Left kidney (tissue), 8 donors: ENCODE measurements at places on chromosomes 16 and 17. TPM values are rescaled to one million over a fixed set of nuclear protein-coding genes. Genes with fewer than 3 reads are reported as not detected.

KCNJ2 gene
- 1.9 TPM for polyA plus RNA-seq

C16orf54 gene
- 0.32 TPM for polyA plus RNA-seq

CHST4 gene
- 0.55 TPM for polyA plus RNA-seq

ADAMTS18 gene
- 3.3 TPM for polyA plus RNA-seq

SOST gene
- 30.9 TPM for polyA plus RNA-seq

C1QBP gene
- 159 TPM for polyA plus RNA-seq

ACSM2A gene
- polyA plus RNA-seq = 88.7 TPM

GJC1 gene
- polyA plus RNA-seq = 30.3 TPM

IRX3 gene
- 20.1 TPM for polyA plus RNA-seq

TMIGD1 gene
- 0.78 TPM for polyA plus RNA-seq

- DNase-seq = no peak
Measured at GRCh38 chr16:53629607-53630312, 73.9 kb downstream of the RPGRIP1L start.

DNA sequence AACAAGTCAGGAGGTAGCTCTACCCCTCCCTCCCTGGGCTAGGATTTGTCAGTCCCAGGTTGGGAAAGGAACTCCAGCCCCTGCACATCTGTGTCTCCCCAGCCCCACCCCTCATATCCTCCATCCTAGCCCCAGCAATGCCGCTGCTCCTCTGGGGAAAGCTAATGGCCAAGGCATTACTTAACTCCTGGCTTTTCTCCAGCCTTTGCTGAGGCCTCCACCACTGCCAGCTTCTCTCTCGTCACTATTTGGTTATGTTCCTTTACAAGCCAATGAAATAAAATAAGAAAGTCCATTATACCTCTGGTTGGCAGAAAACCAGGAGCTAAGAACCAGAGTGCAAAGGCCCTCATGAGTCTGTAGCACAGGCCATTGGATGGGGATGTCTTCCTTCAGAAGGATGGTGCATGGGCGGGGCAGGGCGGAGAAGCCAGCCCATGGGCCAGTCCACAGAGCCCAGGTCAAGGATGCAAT is 171.0 kb downstream of the CCDC182 start:
- no peak for DNase-seq

- DNase-seq = no peak
Measured at GRCh38 chr17:75404731-75405364, 630 bp downstream of the GRB2 start.

DNA sequence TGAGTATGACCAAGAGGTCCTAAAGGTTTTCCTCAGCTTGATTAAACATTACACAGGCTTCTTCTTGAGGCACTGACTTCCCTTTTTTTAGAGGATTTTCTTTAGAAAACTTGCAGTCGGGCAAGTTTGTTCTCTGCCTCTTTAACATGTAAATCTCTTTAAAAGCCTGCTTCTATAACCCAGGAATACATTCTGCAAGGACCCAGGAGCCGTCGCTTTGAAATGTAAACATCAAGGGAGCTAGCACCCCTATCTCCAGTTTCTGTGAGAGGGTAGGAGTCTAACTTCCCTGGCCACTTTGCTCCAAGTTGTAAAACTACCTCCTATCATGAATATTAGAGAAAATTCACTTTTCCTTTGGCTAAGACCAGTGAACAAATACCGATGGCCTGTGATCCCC is 201.5 kb upstream of the CPHXL start:
- DNase-seq = no peak

DNA sequence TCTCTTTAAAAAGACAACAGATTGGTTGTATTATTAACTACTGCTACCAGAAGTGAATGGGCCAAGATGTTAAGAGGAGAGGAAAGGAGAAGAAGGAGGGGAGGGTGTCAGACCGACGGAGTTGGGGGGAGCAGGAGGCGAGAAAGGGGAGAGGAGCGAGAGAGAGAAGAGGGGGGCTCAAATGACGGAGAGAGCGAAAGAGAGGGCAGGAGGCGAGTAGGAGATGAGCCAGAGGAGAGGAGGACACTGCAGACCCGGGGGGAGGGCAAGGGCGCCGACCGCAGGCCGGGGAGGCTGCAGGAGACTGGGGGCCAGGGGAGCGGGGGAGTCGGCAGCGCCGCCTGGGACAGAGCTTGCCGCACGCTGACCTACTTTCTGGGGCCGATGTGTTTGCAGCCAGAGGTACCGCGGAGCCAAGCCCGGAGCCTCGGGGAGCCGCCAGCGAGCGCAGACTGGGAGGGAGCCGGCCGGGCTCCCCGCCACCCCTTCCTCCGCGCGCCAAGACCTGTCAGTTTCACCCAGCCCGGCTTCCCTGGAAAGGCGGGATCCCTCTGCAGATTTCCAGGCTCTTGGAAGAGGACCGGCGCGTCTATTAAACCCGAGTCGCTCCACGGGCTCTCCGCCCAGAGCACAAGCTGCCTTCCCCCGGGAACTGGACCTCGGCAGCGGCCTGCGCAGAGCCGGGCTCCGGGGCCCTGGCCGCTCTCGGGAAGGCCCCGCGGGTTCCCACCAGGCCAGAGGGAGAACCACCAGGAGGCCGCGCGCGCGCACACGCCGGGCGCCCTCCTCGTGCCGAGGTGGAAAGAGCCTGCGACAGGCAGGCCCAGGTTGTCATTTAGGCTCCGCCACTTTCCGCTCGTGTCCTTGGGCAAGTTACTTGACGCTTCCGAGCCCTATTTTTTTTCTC is 74.6 kb downstream of the CMC2 start:
- DNase-seq = peak; percentile 46

GRCh38 chr17:78539781-78540180 is 37.4 kb downstream of the DNAH17 start:
- no peak for DNase-seq

DNA sequence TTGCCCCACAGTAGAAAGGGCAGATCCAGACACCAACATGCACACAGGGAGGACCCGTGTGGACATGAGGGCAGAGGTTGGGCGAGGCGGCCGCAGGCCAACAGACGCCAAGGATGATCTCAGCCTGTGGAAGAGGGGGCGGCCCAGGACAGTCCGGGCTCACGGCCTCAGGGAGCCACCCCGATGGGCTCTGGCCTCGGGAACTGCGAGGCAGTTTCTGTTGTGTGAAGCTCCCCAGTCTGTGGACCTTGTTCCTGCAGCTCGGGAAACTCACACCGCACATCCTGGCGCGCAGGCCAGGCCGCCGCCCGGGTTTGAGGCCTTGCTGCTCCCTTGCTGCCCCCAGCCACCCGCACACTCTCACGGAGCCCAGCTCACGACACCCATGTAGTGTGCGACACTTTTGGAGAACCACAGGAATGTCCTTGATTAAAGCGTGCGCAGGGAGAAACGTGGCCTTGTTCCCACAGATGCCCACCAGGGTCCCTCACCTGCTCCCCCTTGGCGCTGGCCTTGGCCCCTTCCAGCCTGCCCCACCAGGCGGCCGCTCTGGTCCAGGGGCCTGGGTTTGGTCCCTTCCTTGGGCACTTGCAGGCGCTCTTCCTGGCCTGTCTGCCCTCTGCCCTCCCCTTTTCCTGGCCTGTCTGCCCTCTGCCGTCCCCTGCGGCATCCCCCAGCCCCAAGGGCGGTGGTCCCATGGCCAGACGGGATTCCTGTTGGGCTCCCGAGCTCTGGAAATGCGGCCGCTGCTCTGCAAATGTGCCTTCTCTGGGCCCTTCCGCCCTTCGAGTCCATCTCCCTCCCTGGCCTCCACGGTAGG is 9.3 kb upstream of the SLC38A10 start:
- no peak for DNase-seq

- no peak for DNase-seq
Measured at GRCh38 chr17:16516594-16517051, 24.6 kb upstream of the LRRC75A start.

GRCh38 chr16:64983963-64984362 is 137.9 kb downstream of the CDH11 start:
- DNase-seq = peak; percentile 70

GRCh38 chr16:24838554-24839266 is 7.1 kb upstream of the SLC5A11 start:
- DNase-seq = no peak

GRCh38 chr16:15785386-15786059 is 71.3 kb downstream of the MYH11 start:
- no peak for DNase-seq

GRCh38 chr16:65534121-65534528 is 412.3 kb upstream of the CDH11 start:
- no peak for DNase-seq

GRCh38 chr17:2952174-2952845 is 111.1 kb downstream of the OR1D5 start:
- no peak for DNase-seq

- no peak for DNase-seq
Measured at GRCh38 chr17:40714473-40714872, 10.9 kb upstream of the KRT24 start.

DNA sequence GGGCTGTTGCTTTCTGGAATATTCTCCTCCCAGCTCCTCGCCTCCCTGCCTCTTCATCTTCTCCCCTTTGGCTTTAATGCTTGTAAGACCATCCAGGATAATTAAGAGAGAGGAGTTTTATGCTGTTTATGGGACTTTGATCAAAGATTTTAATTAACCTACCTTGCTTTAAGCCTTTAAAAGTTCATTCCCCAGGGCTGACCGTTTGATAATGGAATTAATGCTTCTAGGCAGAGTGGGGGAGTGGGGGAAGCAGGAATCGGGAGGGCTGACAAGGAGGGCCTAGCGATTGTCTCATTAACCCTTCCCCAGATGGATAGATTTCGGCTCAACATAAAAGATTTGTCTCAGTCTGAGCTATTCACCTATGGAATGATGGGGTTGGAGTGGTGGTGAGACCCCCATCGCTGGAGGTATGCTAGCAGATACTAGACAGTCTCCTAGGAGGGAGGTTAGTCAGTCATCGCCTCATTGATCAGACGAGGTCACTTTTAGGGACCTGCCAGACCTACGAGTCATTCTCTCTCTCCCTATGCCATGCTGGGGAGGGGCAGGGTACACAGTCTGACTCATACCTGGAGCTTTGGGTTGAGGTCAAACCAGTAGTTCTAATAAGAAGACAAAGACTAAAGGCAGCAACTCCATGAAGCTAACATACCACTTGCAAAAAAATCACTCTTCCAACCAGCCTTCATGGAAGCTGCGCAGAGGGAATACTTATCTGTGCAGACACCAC is 236.6 kb upstream of the NLRP1 start:
- DNase-seq = no peak

GRCh38 chr17:47914306-47914948 is 18.4 kb downstream of the SP2 start:
- DNase-seq = no peak
